Vein endothelial cell (primary cell): ENCODE measurements at places on chromosomes 1 and 21. TPM values are rescaled to one million over a fixed set of nuclear protein-coding genes. Genes with fewer than 3 reads are reported as not detected.

Gene NTNG1
- total RNA-seq: under 0.01 and 2.2 TPM in 2 replicates

Gene PDE9A
- 0.96 and 1.6 TPM in 2 replicates for total RNA-seq

Gene LPGAT1
- 36.5 and 49.0 TPM in 2 replicates for total RNA-seq

Gene RPL22
- 97.7 and 122 TPM in 2 replicates for total RNA-seq

Gene C1orf116
- not detected in 2 replicates for total RNA-seq
